Right lobe of liver (tissue), 6 donors: ENCODE measurements at places on chromosomes 11 and 22.

DNA sequence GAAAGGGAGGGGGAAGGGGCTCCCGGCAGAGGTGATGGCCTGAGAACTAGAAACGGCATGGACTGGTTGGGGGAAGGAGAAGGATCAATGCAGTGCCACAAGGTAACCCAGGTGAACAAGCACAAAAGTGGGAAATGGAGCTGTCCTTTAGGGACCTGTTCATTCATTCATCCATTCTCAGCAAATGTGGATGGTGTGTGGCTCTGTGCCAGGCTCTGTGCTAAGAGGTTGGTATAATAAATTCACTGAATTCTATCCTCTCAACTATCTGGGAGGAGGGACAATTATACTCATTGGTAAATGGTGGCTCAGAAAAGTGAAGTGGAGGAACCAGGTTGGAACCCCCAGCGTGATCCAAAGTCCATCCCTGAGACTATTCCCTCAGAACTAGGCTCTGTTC lies 18.6 kb upstream of the ARAP1 start:
- DNase-seq = no peak

DNA sequence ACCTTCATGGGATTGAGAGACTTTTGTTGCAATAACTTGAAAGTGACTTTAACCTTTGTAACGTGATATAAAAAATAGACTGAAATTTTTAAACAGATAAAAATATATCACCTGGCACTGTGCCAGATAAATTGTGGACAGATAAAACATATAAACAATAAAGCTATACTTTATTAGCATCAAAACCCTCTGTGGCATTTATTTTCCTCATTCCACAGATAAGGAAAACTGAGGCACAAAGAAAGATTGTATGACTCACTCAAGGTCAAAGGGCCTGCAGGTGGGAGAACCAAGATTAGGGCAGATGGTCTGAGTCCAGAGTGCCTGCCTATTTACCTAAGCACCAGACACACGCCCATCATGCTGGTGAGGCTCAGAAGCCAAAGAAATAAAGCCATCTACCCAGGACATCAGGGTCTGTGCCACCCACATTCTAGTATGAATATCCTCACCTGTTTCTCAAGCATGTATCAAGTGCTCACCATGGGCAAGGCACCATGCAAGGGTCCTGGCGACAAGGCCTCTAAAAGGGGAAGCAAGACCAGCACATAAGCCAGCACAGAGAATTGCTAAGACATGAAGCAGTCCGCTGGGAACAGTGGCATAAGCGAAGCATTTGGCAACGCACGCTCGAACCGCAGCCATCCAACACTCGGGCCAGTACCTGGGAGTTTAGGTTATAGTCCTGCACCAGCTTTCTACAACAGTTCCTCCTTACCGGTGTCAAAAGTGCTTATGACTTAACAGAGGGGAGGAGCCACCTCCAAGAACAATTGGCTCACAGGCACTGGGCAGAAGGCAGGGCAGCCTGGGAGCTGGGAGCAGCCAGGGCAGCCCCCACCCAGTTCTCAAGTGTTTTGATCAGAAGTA lies 17.6 kb downstream of the MYH9 start:
- no peak for DNase-seq

DNA sequence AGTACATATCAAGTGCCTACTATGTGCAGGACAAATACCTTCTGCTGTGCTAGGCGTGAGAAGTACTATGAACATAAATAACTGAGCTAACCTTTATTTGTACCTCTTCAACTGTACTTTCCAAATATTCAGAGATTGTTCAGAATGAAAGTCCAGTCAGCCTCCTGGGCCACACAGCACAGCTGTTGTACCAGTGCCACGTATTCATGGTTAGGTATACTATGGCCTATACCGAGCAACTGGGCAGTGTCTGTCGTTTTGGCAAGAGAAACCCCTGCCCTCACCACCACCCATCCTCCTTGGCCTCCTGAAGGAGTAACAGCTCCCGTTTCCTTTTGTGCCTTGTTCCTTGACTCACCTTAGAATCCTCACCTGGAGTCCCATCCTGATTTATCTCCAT lies 53.0 kb downstream of the RASSF10 start:
- DNase-seq = no peak

DNA sequence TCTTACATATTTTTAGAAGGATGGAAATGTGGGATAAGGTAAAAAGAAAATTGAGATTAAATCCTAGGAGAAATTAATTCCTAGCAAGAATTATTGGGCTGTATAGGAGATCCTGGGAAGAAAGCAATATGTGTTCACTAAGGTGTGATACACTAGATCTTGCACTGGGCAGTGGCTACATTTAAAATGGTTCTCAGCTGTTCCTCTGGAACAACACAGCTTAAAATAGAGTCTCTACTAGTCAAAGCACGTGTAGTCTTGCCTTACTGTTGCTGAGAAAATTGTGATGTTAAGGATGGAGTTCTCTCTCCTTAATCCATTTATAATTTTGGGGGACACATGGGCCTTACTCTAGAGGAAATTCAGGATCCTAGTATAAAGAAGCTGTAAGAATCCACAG lies 54.9 kb downstream of the EXT2 start:
- DNase-seq = no peak

DNA sequence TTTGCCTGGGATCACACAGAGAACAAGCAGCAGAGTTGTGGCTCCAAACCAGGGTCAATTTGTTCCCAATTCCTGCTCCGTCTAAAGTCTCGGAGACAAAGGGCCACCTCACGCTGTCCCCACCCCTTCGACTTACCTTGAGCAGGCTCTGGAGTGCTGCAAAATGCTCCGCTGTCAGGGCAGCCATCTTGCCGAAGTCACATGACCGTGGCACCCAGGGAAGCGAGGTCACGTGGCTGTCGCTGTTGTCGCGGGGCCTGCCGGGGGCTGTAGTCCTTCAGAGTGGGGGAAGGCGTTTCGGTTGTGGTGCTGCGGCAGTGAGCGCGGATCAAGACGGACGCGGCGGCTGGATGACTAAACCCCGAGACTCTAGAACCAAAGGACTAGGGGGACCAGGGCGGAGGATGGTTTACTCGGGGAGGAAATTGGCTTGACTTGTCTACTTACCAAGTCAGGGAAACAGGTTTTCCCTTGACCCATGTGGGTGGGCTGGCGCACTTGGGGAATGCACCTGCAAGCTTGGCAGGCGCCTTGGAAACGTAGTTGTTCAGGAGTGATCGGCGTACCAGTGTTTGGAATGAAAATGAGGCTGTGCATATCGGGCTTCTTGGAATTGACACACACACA lies at the start of gene COMMD9:
Gene COMMD9, minus strand, starts transcription at position 199 of the 627 bp plus-strand sequence. Its CDS starts 12 bp downstream, at position 187.
- DNase-seq = peak; percentile 95

- no peak for DNase-seq
These were observed 380.1 kb upstream of the SYN3 start for GRCh38 chr22:33438273-33438672.

GRCh38 chr11:72643547-72643946 lies 30.7 kb downstream of the PDE2A start:
- DNase-seq = no peak

DNA sequence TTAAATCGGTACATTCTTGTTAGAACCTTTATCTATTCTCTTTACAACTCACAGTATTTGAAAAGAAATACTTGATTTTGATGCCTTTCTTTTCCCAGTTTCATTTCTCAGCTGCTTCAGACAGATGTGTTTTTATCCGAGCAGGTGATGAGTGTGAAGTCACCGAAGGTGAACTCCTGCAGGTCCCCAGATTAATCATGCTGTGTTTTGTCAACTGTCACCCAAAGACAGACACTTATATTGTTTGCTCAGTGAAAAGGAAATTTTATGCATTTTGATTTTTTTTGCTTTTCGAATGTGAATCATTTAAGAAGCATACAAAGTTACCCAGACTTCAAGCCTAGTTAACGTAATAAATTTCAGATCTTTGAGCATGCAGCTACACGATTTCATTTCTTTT lies 7.8 kb upstream of the TMPRSS13 start:
- no peak for DNase-seq

- DNase-seq = no peak
These were observed 2.4 kb downstream of the ATF4 start for GRCh38 chr22:39522567-39523300.

DNA sequence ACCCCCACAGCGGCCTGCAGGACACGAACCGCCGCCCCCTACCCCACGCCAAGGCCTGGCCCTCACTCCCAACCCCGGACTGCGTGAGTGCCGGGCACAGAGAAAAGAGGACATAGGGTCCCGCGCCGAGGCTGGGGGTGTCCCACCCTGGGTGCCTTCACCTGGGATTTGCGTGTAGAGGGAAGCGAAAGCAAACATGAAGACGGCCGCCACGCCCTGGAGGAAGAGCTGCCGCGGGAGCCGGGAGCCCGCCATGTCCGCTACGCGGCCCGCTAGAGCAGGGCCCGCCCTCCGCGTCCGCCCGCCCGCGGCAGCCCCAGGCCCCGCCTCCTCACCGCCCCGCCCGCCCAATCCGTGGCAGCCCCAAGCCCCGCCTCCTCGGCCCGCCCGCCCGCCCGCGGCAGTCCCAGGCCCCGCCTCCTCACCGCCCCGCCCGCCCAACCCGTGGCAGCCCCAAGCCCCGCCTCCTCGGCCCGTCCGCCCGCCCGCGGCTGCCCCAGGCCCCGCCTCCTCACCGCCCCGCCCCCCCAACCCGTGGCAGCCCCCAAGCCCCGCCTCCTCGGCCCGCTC lies at the start of gene LMF2:
Gene LMF2, minus strand, starts transcription at position 282 of the 570 bp plus-strand sequence. Its CDS starts 27 bp downstream, at position 255.
- DNase-seq = peak; percentile 91

DNA sequence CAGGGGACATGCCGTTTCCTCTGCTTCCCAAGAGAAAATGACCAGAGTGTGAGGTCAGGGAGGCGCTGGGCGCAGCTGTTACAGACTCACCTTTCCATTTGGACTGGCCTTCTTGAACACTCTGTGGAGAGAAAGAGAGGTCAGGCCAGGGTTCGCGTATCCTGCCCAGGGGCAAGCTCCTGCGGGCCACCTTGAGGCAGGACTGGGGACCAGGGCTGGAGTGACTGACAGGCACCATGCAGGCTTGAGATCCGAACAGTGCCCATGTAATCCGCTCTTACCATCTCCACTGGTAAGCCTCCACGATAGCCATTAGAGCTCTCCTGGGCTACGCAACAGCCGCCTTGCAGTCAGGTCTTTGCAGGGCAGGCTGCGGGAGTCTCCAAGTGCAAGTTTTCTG lies 49.3 kb downstream of the TPBGL start:
- DNase-seq = no peak

DNA sequence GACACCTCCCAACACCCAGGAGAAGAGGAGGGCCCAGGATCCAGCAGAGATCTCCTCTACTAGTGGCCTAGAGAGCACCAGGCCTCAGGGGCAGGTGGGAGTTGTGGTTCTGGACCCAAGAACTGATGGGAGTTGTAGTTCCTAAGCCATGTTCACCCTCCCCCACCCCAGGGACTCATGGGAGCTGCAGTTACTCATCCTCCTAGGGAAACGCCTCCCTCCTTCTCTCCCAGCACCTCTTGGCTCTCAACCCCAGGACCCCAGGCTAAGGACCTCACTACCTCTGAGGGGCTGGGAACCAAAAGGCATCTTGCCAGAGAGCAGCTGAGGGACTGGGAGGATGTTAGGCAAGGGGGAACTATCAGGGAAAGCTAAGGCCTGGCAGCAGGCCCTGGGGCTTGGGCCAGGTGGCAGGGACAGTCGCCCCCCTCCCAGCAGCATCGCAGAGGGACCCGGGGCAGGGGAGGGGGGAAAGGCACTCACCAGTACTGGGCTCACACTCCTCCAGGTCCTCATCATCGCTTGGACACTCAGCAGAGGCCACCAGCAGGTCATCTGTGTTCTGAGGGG lies 28.9 kb downstream of the SLC22A12 start:
- DNase-seq = peak; percentile 67

GRCh38 chr11:124961972-124962609 lies 8.1 kb downstream of the CCDC15 start:
- DNase-seq = no peak

DNA sequence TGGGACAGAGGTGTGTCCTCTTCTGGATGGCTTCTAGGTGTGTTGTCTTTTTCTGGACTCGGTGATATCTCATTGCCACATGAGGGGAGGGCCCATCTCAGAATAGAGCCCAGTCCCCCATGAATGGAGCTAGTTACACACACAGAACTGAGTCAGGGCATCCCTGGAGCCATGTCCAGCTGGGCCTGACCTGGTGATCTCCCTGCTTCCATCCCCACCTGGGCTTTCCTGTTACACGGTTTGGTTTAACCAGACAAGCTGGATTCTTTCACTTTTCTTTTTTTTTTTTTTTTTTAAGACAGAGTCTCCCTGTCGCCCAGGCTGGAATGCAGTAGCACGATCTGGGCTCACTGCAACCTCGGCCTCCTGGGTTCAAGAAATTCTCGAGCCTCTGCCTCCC lies 6.1 kb upstream of the A4GALT start:
- no peak for DNase-seq

DNA sequence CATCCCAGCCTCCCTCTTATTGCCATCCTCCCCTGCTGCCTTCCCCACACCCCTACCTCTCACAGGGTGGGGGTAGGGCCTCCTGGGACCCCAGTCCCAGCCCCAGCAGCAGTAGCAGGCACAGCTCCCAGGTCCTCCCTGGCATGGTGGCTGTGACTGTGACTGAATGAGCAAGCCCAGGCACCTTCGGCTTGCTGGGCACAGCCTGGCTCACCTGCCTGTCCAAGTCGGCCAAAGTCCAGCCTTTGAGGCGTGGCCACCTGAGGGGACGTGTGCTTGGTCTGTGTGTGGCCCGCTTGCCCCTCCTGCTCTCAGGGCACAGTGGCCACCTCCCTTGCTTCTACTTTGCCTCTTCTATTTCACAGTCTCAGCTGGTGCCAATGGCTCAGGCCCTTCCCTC lies at the start of gene TREH:
Gene TREH, minus strand, starts transcription at position 168 of the 400 bp plus-strand sequence. Its CDS starts 23 bp downstream, at position 145.
- peak; percentile 75 for DNase-seq

GRCh38 chr11:80816454-80816847 lies 1375.6 kb upstream of the TENM4 start:
- no peak for DNase-seq

DNA sequence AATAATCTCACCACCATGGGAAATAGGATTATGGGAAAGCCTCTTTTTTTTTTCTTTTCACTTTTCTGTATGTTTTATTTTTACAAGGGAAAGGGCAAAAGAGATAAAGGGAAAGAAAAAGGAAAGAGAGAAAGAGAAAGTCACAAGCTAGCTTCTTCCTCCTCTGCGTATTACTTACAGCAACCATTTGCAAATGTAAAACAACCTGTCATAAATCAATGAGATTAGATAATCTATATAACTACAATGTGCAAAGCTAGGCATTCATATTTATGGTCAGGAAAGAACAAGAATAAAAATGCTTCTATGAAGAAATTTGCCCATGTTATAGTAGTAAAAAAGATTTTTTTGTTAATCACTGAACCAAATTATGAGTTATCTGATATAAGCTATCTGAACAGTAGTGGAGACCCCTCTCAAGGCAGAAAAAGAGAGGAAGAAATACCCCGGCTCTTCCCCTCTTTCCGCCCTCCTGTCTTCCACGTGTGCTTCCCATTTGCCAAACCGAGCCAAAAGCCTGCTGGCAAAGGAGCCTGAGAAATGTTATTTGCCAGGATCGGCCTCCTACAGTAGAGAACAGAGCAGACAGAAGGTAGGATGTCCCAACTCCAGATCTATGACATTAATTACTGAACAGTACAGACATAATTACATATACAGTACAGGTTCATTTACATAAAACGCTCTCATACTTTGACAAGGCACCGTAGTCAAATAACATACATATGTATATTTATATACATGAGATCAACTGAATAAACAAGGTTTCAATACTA lies 50.2 kb downstream of the ARHGAP32 start:
- peak; percentile 55 for DNase-seq

- DNase-seq = no peak
These were observed 16.5 kb downstream of the NCAM1 start for GRCh38 chr11:112977755-112978154.
